ENCODE measurements at places on chromosomes 12 and 14.

- DNase-seq, result no peak
Observed at GRCh38 chr12:59393506-59393905, 202.3 kb upstream of the SLC16A7 start.

DNA sequence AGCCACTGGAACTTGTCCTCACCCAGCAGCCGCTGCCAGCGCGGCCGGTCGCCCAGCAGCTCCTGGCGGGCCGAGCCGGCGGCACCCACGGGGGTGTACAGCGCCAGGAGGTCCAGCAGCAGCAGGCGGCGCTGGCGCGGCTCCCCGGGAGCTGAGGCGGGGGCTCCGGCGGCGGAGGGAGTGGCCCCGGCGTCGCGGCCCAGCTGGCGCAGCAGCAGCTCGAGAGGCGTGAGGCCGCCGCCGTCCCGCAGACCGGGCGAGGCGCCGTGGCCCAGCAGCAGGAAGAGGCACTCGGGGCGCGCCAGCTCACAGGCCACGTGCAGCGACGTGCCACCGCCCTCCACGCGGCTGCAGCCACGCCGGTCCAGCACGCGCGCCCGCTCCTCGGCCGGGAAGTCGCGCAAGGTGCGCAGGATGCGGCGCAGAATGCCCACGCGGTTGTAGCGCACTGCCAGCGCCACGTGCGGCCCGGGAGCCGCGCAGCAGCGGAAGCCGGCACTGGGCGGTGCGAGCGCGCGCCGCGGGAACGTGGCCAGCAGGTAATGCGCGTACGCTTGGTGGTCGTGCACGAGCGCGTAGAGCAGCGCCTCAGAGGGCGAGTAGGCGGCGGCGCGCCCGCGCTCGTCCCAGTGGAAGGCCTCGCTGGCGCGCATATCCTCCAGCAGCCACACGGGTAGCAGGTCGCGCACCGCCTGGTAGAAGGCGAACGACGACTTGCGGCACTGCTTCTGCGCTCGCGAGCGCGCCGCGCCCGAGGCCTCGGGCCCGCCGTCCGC, 2.3 kb downstream of the ANKRD9 start:
- DNase-seq, result no peak

DNA sequence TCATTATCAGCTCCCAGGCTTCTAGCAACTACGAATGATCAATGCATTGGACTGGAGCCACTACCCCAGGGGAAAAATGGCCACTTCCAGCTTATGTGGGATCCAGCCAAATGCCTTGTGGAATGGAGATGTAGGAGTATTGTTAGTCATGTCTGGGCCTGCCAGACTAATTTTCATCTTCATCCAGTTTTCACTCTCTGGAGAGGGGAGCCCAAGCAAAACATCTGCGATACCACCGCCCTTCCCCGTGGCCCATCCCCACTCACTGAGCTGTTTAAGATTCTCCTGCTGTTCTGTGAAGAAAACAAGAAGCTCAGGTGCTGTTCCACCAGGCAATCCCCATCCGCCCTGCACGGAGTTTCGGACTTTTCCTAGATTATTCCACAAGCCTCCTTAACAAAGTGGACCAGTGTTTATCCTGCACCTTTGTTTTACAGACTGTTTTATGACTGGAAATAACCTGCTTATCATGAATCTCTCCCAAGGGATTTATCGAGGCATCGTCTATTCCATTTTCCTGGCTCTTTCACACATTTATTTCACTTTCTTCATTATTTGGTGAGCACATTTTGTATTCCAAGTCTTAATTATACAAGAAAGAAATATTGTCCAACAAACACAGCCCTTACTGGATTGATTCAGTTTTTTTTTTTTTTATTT, 35.5 kb upstream of the MAX start:
- no peak for DNase-seq

- DNase-seq, result no peak
Observed at GRCh38 chr12:84698576-84699333, 213.8 kb downstream of the SLC6A15 start.

DNA sequence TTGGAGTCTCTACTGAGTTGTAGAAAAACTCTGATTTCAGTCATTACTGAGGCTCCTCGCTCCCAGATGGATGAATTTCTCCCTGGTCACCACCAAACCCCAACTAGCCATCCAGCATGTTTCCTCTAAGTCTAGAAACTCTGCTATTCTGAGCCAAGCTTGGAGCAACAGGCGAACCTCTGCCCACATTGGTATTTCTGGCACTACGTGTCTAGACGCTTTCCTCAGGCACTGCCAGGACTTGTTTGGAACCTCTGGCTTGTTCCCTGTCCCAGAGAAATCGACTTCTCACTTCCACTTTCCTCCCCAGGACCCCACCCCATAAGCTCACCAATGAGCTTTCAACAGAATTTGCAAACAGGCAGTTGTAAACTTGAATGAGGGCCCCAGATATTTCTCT, 27.6 kb downstream of the WSCD2 start:
- no peak for DNase-seq

GRCh38 chr12:106021516-106021915, 117.2 kb downstream of the NUAK1 start:
- no peak for DNase-seq

- DNase-seq, result no peak
Observed at GRCh38 chr14:76034566-76034965, 49.0 kb downstream of the IFT43 start.

GRCh38 chr12:16606991-16607390, 1.0 kb upstream of the LMO3 start:
- peak; percentile 45 for DNase-seq

GRCh38 chr12:47776471-47777143, 3.6 kb downstream of the SLC48A1 start:
- no peak for DNase-seq

GRCh38 chr14:102209224-102209966, 69.7 kb downstream of the WDR20 start:
- no peak for DNase-seq

DNA sequence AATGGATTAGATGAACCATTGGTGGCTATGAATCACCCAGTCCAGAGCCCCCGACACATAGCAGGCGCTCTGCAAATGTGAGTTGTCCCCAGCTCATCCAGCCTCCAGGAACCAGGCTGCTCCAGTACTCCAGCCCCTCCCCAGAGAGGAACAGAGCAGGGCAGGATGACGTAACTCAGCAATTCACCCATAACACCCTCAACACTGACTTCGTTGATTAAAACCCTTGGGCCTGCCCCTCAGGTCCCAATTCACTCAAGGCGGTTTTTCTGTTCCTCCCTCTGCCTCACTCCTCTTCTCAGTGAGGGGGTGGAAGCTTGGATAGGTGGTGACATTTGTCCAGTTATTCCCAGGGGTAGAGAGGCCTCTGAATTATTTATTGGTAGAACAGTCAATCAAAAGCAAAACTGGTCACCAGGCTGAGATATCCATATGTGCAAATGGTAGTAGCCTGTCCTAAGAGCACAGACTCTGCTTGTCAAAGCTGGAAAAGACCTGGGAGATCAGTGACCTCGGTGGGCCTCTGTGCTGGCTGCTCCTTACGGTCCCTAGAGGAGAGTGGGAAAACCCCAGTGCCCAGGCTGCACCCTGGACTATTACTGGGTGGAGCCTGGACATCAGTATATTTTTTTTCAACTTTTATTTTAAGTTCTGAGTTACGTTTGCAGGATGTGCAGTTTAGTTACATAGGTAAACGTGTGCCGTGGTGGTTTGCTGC, 97.0 kb downstream of the CMKLR1 start:
- no peak for DNase-seq

GRCh38 chr14:72619881-72620280, 274.0 kb downstream of the DPF3 start:
- no peak for DNase-seq

- DNase-seq, result no peak
Observed at GRCh38 chr14:86003998-86004397, 474.1 kb downstream of the FLRT2 start.

- DNase-seq, result peak; percentile 98
Observed at GRCh38 chr14:58805605-58806409, 168.0 kb downstream of the DACT1 start.

Data from NCI-H1092 treated with DMSO at 0.1 percent for 48 hours (cell line).